ENCODE measurements at places on chromosomes 16 and 17.

DNA sequence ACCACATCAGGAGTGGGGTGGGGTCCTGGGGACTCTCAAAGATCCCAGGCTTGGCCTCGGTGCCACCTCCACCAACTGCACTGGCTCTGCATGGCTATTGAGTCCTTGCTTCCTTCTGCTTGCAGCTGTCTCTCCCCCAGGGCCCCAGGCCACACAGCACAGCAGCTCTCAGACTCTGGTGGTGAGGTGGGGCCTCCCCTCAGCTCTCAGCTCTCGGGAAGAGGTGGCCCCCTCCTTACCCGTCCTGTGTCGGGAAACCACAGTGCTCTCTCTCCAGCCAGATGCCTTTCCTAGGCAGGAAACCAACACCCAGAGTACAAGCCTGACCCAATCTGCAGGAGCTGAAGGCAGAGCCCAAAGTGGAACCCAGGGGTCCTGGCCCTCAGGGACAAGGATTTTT, 18.5 kb downstream of the SRCIN1 start:
- DNase-seq: no peak

GRCh38 chr16:3057181-3058138, 8.0 kb upstream of the IL32 start:
- DNase-seq: no peak

- DNase-seq: no peak
Measured at GRCh38 chr16:48408688-48409087, 23.5 kb upstream of the SIAH1 start.

- DNase-seq: peak; percentile 35
Measured at GRCh38 chr16:84648595-84649510, 542 bp downstream of the KLHL36 start.

- DNase-seq: no peak
Measured at GRCh38 chr17:16282522-16282921, 65.5 kb downstream of the PIGL start.

DNA sequence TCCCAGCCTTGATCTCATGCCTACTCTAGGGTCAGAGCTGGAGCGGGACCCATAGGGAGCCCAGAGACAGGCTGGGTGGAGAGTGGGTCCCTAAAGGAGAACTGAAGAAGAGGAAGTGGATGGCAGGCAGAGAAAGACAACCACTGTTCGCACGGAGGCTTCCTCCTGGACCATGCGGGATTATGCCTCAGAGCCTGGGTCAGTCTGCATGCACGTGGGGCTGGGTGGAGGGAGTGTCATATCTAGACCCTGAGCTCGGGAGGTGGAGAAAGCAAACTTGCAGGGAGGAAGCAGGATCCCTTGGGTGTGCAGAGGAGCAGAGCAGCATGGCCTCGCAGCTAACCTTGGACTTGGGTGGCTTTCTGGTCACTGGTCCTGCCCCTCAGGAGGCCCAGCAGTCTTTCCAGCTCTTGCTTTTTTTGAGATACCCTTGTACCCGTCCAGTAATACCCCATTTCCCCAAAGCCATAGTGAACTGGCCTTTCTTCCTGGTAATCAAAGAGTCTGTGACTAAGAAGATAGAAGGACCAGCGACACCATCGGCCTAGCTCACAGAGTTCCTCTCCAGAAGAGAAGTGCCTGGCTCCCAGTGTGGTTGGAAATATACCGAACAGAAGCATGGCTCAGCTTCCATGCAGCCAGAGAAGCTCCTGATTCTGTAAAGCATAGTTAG, 344.2 kb downstream of the CPPED1 start:
- no peak for DNase-seq

DNA sequence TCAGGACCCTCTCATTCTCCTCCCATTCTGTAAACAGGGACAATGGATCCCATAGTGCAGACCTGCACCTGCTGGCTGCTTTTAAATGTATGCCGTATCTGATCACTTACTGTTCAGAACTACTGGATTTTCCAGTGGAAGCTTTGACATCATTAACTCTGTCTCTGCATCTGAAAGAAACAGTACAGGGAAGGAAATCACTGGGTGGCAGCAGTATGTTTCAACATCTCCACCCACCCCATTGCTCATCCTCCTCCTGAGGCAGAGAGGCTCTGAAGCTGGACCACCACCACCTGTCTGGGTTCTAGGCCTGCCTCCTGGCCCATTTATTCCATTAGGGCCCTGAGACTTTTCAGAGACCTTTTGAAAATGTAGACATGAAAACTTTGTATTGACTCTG, 2.6 kb downstream of the CCL15 start:
- DNase-seq: no peak

DNA sequence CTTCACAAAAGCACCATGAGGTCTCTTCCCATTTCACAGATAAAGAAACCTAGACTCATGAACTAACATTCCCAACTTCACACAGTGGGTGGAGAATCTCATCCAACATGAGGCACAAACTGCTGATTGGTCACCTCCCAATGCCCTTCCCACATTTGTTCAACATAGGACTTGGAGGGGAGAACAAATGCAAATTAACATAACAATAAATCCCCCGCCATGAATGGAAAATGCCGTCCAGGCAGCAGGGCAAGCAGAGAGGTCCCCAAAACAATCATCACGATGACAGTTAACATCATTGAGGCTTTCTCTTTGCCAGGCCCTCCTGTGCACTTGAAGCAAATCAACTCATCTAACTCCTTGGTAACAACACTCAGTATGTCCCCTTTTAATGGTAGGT, 185.3 kb downstream of the TMEM132E start:
- no peak for DNase-seq

DNA sequence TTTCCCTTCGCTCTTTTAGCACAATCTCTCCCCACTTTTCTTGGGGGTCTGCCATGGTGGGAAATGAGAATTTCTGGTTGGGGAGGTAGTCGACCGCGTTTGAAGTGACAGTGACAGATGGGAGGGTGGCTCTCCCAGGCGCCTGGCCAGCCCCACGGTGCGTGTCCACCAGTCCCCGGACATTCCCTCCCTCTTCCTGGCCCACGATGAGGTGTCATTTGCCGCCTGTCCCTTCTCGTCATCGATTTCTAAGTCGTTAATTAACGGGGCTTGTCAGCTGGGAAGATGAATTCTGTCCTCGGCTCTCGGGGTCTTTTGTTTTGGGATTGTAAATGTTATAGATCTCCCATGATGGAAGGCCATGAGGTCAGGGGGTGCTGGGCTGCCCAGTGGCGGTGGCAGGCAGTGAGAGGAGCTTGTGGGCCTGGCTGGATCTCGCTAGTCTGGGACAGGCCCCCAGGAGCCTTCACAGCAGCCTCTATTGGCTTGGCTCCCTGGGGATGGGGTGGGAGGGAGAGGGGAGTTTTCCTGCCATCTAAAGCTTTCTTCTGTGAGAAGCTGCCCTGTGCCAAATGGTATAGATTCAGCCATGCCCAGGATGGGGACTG, 164.2 kb downstream of the MRM1 start:
- DNase-seq: no peak

DNA sequence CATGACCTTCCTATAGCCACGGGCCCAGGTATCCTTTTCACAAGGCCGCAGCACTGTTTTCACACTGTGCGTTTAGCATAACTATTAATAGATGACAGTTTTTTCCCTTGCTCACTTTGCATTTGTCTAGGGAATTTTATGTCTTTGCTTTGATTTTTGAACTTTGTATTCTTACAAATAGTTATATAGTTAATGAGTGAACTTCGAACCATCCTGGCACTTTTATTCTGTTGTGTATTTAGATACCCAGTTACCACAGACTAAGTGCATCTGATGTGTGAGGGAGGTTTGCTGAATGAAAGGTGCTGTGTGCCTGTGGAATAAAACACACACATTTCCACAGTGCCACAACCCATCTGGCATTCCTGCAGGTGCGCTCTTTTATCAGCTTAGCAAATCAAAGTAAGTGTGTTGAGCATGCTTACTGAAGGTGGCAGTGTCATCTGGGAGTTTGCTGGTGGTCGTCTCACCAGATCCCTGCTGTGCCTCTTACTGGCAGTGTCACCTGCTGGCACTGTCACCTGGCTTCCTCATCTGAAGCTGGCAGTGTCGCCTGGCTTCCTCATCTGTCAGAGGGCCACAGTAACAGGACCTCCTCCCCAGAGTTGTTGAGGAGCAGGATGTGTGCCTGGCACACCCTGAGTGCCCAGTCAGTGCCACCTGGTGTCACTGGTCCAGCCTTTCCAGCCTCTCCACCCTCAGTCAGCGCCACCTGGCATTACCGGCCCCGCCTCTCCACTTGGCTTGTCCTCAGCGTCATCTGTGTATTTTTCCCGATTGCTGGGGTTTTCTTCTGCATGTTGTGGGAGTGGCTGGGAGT, 37.6 kb downstream of the USP10 start:
- DNase-seq: no peak

DNA sequence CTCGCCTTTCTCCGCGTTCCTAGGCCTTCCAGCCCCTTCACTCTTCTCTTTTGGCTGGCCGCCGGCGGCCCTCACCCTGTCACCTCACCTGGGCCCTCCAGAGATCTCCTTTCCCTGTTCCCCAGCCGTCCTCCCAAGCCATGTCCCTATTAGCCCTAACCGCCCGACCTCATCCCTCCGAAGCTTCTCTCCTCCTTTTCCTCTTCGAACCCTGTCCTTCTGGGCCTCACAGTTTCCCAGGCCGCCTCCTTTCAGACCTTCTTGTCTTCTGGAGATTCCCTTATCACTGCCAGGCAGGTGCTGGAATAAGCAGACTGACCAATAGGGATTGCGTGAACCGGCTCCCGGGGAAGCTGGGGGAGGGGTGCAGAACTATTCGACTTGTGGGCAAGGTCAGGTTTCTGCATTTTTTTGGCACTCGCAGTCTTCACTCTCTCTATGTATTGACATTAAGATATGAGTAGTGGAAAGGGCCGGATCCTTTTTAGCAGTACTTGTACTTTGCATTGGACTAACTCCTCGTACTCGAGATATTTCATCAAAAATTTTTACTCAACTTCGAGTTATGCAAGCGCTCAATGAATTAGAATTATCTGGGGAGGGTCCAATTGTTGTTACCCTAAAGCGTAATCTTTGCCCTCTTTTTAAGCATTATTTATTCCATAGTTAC, 690 bp downstream of the RHOT1 start:
- DNase-seq: no peak

GRCh38 chr17:77684803-77685798, 273.4 kb upstream of the TNRC6C start:
- DNase-seq: no peak

DNA sequence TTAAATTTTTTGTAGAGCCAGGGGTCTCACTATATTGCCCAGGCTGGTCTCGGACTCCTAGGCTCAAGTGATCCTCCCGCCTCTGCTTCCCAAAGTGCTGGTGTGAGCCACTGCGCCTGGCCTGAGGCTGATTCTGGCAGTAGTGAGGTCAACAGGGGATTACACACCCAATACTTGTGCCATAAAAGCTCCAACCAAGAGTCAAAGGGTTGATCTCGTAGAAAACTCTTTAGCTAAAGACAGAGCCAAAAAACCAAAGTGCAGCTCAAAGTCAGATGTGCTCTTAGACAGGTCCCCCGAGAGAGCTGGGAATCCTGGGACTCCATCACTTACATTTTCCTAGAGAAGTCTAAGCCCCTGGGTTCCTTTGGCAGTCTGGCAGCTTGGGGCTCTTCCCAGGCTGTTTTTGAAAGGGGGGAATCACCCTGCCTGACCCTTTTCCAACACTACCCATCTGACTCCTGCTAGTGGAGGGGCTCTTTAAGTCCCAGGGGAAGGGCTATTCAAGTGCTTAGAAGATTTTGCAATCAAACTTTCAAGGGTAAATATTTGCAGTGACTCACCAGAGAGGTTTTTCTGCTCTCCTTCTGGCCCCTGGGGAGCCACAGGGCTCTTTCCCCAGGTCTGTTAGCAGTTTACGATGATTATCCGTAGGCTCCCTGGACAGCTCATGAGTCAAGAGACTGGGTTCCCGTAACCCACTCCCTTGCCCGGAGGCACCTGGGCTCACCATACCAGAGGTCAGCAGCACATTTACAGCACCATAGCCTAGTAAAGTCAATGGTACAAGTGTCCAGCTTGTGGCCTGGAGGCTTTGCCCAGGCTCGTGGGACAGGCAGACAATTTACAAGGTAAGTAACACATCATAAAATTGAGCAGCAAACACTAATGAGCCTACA, 408.7 kb downstream of the SLC39A11 start:
- DNase-seq: no peak

GRCh38 chr16:72291531-72291981, 119.6 kb upstream of the PMFBP1 start:
- DNase-seq: no peak

DNA sequence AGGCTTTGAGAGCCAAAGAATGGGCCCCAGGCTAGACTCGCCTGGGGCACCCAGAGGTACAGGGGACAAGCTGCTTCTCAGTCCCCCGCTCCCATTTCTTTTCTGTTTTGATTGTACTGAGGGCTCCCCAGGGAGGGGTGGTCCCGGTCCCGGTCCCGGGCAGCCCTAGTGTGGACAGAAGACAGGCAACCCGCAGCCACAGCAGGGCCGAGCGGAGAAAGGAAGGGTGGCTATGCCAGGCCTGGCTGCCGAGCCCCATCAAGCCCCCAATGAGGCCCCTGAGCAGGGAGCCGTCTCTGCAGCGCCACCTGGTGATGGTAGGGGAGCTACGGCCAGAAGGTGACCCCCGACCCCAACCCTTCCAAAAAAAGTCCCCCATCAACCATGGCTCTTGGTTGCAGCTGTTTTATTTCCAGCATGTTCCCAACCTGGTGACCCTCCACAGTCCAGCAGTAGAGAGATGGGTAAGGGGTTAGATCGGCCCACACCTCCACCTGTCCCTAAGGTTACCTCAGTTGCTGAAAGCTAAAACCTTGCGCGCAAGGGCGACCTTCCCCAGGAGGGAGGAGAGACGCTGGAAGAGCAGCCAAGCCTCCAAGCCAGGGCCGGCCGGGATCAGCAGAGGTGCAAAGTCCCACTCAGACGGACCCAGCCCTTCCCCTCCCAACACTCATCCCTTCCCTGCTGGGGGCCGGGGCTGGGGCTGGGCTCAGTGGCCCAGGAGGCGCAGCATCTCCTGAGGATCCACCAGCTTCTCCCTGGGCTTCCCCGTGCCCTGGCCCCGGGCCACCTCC, 2.6 kb upstream of the GRIN2C start:
- peak; percentile 73 for DNase-seq

DNA sequence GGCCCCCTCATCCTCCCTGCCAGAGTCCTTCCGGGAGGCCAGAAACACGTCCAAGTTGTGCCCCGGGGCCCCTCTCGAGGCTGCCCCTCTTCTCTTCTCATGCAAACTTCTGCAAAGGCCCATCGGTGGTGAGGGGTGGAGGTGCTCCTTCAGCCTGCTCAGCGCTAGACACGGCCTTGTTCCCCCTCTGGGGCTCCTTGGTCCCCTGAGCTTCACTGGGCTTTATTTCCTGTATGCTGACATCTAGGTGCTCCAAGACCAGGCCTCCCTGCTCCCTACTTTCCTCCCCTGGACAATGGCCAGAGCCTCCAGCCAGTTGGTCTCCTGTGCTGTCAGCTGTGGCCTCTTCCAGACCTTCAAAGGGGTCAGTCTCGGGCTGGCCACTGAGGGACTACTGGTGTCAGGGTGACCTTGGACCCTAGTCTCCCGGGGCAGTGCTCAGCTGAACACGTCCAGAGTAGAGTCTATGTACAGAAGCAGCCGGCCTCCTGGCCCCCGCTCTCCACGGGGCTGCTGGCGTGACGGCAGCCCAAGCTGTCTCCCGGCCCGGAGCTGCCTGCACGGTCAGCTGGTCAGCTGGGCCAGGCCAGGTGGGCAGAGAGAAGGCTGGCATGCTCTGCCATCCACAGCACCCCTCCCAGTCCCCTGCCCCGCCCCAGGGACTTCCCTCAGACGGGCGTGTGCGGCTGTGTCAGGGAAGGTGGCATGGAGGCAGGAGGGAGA, 1.7 kb upstream of the PRR35 start:
- DNase-seq: no peak

GRCh38 chr17:48579760-48580554, 1.8 kb upstream of the HOXB4 start:
- no peak for DNase-seq

- no peak for DNase-seq
Measured at GRCh38 chr17:39969375-39969774, 6.6 kb downstream of the GSDMA start.
